ENCODE measurements at places on chromosomes 4 and X.

DNA sequence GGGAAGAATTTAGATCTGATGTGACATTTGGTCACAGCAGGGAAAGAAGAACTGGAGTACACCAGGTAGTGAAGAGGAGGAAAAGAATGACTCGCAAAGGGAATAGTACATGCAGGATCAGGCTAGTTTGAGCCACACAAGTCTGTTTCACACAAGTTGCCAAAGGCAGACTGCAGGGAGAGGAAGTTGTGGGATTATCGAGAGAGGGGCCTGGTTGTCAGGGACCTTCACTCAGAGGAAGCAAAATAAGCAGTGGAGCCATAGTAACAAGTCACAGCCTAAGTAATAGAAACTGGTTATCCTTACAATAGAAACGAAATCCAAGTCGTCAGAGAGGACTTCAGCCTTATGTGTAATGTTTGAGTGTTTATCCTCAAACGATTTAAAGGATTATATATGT is 316.7 kb upstream of the HTR2C start:
- no peak for DNase-seq

DNA sequence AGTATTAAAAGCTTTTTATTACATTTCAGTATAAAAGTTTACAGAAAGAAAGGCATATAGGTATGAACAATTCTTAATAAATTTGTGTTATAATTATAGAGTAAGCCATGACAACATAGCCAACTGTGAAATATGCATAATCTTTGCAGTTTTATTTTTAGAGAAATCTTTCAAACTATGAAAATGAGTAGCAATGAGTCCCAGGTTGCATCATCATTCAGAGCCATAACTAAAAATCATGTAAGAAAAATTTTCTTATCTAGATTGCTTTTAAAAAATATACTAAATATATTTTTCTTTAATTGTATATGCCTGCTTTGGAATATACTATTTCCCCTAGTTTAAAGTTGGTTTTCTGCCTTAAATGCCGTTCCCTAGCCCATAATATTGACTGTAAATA is 54.8 kb upstream of the NAF1 start:
- DNase-seq = no peak

GRCh38 chrX:76921176-76921575 is 493.7 kb downstream of the MAGEE1 start:
- no peak for DNase-seq

- peak; percentile 23 for DNase-seq
Observed at GRCh38 chrX:100928660-100929613, at the start of gene XKRX. XKRX (minus strand) TSS chrX:100928917; CDS start chrX:100928304, 613 bp downstream.

DNA sequence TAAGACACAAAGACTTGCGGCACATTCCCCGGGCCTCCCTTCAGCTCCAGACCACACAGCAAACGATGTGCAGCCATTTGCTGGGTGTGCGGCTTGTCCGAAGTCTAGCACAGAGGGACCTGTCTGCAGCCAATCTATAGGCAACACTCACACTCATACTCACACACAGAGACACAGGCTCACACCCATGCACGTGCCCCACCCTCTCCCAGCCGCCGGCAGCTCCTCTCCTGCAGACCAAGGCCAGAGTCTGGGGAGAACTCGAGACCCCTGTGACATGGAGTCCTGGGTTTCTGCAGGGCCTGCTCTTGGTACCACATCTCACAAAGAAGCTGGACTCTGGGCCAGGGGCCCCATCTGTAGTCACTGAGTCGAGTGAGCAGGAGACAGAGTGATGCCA is 245.4 kb upstream of the PSAPL1 start:
- DNase-seq = no peak

- no peak for DNase-seq
Observed at GRCh38 chr4:183409483-183409882, 35.0 kb upstream of the CDKN2AIP start.

DNA sequence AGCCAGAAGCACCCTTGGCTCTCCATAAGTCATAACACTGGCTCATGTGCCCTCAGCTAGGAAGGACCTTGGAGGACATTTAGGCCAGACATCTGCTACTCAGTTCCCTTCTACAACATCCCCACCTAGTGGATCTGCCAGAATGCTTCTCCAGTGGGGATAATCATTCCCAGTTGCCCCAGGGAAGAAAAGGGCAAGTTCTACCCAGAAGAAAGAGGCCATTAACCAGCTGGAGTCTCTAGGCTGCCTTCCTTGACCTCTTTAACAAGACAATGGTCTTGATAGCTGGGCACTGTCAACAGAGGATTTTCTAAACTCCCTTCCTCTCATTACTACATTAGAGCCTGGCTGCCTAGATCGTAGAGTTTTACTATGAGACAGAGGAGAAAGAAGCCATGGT is 42.0 kb downstream of the LGI2 start:
- DNase-seq = no peak

GRCh38 chr4:77501851-77502250 is 103.8 kb upstream of the CXCL13 start:
- DNase-seq = no peak

GRCh38 chr4:169774466-169775445 is 17.0 kb upstream of the HPF1 start:
- DNase-seq = peak; percentile 7

- DNase-seq = no peak
Observed at GRCh38 chr4:72860766-72861165, 208.8 kb downstream of the COX18 start.

DNA sequence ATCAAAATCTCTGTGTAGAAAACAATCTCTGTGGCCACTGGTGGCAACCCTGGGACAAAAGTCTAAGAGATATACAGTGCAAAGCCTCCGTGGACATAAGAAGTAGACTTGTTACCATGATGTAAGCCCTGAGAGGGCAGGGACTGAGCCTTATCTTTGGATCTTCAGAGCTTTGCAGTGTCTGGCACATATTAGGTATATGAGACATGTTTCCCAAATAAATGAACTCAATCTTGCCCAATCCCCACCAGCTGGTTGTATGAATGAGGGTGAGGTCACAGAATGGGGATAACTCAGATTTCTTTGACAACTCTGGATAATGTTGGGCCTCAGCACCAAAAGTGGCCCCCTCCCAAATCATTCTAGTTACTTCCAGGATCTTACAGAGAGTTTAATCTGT is 511.4 kb upstream of the DIPK2B start:
- DNase-seq = no peak

GRCh38 chr4:20603671-20604313 is 96.5 kb upstream of the PACRGL start:
- no peak for DNase-seq

DNA sequence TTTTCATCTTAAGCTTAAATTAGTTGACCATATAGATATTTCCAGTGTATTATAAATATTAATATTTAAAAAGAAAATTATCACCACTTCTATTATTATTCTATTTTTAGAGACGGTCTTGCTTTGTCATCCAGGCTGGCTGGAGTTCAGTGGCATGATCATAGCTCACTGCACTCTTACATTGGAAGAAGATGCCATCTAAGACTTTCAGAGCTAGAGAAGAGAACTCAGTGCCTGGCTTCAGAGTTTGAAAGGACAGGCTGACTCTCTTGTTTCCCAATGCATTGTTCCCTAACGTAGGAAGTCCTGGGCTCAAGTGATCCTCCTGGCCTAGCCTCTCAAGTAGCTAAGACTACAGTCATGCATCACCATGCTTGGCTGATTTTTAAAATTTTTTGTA is 75.9 kb downstream of the FIP1L1 start:
- DNase-seq = no peak

GRCh38 chr4:184782731-184783373 is 42.9 kb downstream of the ACSL1 start:
- DNase-seq = no peak

- DNase-seq = no peak
Observed at GRCh38 chr4:80091184-80091583, 18.2 kb upstream of the ANTXR2 start.

DNA sequence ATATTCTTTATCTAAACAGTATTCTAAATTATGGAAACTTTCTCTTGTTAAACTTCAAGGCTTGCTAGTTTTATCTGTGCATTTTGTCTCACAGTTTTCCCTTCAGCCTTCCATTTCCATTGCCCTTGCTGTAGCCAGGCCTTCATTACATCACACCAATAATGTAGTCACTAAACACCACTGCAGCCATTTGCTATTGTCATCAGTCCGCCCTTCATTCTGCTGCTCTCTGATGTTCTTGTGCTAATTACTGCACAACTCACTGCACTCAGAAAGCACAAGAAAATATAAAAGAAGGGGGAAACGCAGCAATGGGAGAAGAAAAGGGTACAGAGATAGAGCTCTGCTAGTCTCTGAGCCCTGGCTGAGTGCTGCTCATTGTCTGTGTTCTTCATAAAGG is 239.6 kb upstream of the FSTL5 start:
- no peak for DNase-seq

DNA sequence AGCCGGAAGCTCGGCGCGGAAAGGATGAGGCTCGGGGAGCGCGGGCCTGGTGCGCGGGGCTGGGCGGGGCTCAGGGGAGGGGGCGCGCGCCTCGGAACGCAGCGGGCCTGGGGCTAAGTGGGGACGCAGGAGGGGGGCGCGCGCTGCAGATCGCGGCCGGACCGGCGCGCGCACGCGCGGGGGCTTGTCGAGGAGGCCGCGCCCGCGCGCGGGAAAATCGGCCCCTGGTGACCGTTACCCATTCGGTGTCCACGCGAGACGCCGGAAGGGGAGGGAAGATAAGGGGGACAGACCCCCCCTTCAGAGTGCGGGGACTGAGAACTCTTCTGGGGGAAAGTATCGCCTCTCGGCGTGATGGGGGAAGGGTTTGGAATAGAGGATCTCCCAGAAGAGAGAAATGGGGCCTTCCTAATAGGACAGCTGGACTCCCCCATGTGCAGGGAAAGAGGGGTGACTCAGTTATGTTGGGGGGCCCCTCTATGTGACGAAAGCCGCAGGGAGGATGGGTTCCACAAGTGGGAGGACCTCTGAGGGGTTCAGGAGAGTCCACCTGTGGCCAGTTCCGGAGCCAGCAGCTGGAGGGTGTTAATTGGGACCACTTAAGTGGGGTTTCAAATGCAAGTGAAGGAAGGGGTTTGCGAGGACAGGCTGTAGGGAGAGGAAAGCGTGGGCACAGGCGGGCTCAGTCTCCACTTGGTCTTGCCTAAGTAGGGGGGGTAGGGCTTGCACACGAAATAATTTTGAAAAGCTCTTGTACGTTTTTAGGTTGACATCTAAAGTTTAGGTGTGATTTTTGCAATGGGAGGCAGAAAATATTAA is 584 bp downstream of the SUV39H1 start:
- DNase-seq = no peak

DNA sequence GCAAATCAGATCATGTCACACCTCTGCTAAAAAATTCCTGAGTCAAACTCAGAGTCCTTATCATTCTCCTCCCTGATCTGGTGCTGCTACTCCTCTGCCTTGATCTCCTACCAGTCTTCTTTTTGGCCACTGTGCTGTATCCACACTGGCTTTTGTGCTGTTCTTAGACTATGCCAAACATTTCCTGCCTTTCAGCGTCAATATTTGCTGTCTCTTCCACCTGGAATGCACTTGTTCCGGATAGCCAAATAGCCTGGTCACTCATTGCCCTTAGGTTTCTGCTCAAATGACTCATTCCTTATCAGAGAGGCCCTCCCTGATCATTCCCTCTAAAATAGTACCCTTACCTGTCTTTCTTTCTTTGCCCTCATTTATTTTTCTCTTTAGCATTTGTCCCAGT is 24.4 kb upstream of the RP2 start:
- no peak for DNase-seq

DNA sequence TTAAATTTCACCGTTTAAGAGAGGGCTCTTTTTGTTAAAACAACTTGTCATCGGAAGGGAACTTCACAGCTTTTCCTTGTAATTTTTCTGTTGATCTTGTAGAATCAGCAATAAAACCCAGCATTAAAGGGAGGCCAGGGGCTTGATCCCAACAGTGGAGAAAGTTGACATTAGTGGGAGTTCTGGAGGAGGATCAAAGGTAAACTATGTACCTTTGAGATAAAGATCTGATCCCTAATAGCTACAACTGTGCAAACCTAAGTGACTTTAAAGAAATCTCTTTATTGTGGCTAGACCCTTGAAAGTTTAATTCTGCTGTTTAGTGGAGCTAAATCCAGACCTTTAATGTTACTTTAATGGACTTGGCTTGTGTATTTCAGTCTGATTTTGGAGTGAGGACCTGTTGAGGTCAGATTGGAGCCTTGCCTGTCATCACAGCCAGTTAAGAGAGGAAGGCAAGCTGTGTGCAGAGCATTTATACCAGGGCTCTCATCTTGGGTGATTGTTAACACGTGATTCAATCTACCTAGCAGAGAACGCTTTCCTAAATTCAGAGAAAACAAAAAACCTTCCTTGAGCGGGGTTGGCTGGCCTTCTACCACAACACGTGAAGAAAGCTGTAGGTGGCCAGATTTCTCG is 1.7 kb downstream of the DOCK11 start:
- no peak for DNase-seq

DNA sequence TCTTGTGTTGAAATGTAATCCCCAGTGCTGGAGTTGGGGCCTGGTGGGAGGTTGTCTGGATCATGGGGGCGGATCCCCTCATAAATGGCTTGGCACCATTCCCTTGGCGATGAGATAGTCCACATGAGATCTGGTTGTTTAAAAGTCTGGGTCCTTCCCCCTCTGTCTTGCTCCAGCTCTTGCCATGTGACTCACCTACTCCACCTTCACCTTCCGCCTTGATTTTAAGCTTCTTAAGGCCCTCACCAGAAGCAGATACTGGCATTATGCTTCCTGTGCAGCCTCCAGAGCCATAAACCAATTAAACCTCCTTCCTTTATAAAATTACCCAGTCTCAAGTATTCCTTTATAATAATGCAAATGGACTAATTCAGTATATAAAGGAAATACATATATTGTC is 111.5 kb downstream of the NR3C2 start:
- no peak for DNase-seq

DNA sequence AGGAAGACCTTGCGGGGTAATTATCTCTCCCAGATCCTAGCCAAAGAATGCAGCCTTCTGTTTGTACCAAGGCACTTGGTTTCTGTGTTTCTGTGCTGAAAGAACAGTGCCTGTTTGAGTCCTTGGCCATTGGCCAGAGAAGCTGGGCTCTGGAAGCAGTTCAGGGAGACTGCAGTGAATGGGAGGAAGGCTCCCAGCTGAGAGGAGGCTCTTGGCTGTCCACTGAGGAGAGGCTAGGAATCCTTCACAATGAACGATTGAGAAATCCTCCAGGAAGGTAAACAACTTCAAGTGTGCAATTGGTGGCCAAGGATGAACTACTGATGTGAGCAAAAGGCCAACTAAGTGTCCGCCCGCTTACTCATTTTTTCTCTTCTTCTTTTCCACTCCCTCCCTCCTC is 61.3 kb downstream of the HS3ST1 start:
- DNase-seq = no peak

GRCh38 chrX:77160301-77160700 is 286.9 kb upstream of the FGF16 start:
- peak; percentile 1 for DNase-seq

- DNase-seq = no peak
Observed at GRCh38 chr4:153216546-153216945, 12.3 kb downstream of the TRIM2 start.

- no peak for DNase-seq
Observed at GRCh38 chrX:10015723-10016518, 48.8 kb downstream of the CLDN34 start.

GRCh38 chrX:16528620-16529019 is 121.3 kb upstream of the S100G start:
- DNase-seq = peak; percentile 7

Measured in activated CD4-positive, alpha-beta T cell treated with anti-CD3 and anti-CD28 coated beads for 24 hours (primary cell).